ENCODE measurements at places on chromosomes 1 and 21.

GRCh38 chr1:20413776-20414140 is 72.3 kb downstream of the CAMK2N1 start:
- no peak for DNase-seq

GRCh38 chr1:94741996-94742395 is 78.2 kb upstream of the SLC44A3 start:
- no peak for DNase-seq

- DNase-seq: no peak
These were observed 418.8 kb downstream of the PTPRU start for GRCh38 chr1:29655145-29655544.

- no peak for DNase-seq
These were observed 203.0 kb downstream of the PLPP3 start for GRCh38 chr1:56376188-56376984.

GRCh38 chr1:20376880-20377494 is 86.3 kb downstream of the VWA5B1 start:
- no peak for DNase-seq

- no peak for DNase-seq
These were observed 123.5 kb upstream of the MAGI3 start for GRCh38 chr1:113266788-113267187.

- DNase-seq: no peak
These were observed 441 bp downstream of the PPT1 start for GRCh38 chr1:40096646-40096976.

- DNase-seq: no peak
These were observed 155.0 kb upstream of the EDN2 start for GRCh38 chr1:41639332-41639936.

GRCh38 chr1:119784191-119784781 is 15.6 kb upstream of the HMGCS2 start:
- DNase-seq: no peak
